ENCODE measurements at places on chromosomes 1 and 21.

DNA sequence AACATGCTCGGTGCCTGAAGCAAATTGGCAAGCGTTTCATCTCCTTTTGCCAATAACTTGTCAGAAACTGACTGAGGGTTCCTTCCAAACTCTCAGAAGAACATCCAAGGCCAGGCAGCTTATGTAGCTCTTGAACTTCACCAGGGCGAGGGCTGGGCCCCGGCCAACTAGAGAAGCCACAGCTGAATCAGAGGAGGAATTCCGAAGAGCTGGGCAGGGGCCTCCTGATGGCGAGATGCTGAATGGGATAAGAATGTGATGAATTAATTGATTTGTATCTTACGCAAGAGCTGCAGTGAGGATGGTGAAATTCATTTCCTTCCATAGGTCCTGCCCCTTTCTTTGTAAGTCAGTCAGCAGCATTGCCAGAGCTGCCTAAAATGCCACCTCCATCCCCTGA is 345.8 kb downstream of the KIF26B start:
- no peak for DNase-seq

GRCh38 chr1:204493145-204493983 is 1.2 kb downstream of the PIK3C2B start:
- DNase-seq = no peak

- DNase-seq = no peak
Measured at GRCh38 chr1:203663294-203663693, 36.7 kb downstream of the ATP2B4 start.

GRCh38 chr21:35204850-35205541 is 155.9 kb upstream of the RUNX1 start:
- DNase-seq = no peak

DNA sequence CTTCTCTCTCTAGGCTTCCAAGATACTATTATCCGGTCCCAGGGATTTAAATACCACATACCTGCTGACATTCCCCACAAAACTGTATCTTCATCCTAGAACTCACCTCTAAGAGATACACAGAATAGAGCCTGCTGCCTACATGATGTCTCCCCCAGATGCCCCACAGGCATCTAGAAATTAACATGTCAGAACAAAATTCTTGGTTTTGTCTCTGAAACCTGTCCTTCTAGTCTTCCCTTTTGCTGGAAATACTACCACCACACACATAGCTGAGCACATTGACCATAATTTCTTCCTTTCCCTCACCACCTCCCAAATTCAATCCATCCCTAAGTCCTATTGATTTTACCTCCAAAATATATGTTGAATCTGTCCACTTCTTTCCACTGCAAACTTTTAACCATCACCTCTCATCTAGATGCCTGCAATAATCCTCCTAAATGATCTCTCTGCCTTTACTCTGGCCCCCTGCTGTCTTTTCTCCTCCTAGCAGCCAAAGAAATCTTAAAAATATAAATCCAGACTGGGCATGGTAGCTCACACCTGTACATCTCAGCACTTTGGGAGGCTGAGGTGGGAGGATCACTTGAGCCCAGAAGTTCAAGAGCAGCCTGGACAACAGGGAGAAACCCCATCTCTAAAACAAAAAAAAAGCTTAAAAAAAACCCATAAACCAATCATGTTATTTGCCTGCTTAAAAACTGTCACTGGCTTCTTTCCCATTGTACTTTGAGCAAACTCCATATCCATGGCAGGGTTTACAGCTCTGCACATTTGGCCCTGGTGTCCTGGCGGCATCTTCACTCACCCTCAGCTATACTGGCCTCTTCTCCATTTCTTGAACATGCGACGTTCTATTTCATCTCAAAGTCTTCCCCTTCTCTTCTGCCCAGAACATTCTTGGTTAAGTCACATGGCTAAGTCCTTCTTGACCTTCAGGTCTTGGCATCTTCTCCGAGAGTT is 6.2 kb upstream of the FAM76A start:
- DNase-seq = no peak

- no peak for DNase-seq
Measured at GRCh38 chr1:11484321-11484655, 5.3 kb downstream of the DISP3 start.

DNA sequence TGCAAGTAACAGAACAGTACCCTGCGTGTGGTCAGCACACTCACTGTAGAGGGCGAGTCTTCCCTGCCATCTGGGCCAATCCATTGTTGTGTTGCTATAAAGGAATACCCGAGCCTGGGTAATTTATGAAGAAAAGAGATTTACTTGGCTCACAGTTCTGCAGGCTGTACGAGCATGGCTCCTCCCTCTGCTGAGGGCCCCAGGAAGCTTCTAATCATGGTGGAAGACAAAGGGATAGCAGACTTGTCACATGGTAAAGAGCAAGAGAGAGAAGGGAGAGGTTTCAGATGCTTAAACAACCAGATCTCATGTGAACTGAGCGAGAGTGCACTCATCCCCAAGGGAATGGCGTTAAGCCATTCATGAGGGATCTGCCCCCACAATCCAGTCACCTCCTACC is 126.2 kb downstream of the CNIH3 start:
- no peak for DNase-seq

GRCh38 chr1:206655471-206655882 is 20.1 kb downstream of the DYRK3 start:
- DNase-seq = no peak

- DNase-seq = no peak
Measured at GRCh38 chr1:178094739-178095645, 1.1 kb downstream of the RASAL2 start.

- DNase-seq = no peak
Measured at GRCh38 chr1:178649582-178650350, 75.3 kb upstream of the RALGPS2 start.

DNA sequence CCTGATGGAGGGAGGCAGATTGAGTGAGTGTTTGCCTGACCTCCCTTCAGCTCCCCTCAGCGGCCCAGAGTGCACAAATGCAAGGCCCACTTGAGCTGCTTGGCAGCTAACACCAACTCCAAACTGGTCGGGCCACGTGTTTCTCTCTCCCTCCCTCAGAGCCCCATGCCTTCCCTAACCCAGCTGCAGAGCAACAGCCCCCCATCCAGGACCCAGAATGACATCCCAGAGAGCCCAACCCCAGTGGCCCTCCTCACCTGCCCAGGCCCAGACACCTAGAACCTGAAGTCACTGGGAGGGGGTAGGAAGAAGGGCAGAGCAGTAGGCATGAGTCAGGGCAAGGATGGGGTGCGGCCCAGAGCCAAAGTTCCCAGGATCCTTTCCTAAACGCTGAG is 789 bp upstream of the S100A14 start:
- no peak for DNase-seq

- no peak for DNase-seq
Measured at GRCh38 chr1:162177126-162177525, 107.6 kb downstream of the NOS1AP start.

- DNase-seq = no peak
Measured at GRCh38 chr1:201291916-201292315, 8.6 kb downstream of the PKP1 start.

- no peak for DNase-seq
Measured at GRCh38 chr1:32783851-32784250, 33.3 kb downstream of the YARS1 start.

DNA sequence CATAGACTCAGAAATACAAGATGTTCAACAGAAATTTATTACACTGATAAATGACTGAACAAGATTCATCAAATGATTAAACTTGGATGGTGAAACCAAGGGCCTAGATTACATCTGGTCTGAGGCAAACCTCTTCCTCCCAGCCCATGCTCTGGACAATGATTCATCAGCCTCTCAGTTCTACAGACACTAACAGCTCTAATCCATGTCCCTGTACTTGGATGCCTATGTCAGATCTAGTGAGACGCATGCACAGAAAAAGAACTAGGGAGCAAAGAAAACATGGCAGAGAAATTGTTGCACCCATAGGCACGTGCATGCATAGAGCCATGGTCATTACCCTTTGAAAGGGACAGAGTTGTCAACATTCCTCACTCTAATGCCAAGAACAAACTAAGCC is 250.1 kb downstream of the KCNH1 start:
- no peak for DNase-seq

GRCh38 chr1:92817986-92818764 is 13.7 kb upstream of the RPL5 start:
- DNase-seq = no peak

DNA sequence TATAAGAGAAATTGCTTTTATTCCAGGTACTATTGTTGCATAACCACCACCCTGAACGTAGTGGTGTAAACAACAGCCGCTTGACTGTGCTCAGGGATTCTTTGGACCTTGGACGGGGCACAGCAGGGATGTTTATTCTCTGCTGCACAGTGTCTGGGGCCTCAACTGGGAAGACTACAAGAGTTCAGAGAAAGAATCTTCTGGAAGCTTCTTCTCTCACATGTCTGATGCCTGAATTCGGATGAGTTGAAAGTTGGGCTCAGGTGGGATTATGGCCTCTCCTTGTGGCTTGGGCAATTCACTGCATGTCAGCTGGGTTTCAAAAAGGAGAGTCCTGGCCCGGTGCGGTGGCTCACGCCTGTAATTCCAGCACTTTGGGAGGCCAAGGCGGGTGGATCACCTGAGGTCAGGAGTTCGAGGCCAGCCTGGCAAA is 19.0 kb upstream of the SSBP3 start:
- DNase-seq = no peak

DNA sequence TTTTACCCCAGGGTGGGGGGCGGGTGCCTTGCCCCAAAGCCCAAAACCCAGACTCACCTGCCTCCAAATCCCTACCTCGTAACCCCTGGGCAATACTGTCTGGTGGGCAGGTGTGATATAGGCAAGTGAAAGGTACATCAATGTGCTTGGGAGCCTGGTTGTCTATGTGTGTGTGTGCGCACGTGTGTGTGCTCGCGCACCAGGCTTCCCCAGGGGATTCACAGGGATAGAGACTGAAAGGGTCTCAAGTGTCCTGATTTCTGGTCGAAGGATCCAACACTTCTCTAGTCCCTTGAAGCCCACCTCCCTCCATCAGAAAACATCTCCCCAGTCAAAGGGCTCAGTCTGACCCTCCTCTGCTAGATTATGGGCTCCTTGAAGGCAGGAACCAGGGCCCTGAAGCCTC is 28.9 kb upstream of the EPB41 start:
- DNase-seq = no peak

- DNase-seq = no peak
Measured at GRCh38 chr1:228011721-228012311, 5.0 kb downstream of the WNT3A start.

DNA sequence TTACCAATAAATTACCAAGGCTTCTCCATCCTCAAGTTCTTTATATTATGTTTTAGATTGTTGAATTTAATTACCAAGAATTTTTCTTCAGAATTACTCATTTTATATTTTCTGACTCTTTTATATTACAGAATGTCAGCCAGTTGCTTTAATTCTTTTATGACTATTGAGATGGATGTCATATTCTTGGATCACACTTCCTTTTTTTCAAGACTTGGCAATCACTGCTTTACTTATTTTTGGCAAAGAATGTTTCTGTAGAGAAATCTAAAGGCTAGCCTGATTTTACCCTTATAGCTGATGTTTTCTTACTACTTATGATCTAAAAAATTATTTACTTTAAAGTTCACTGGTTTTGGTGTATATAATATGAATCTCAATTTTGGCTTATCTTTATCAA is 721.1 kb upstream of the TMPRSS15 start:
- DNase-seq = no peak

DNA sequence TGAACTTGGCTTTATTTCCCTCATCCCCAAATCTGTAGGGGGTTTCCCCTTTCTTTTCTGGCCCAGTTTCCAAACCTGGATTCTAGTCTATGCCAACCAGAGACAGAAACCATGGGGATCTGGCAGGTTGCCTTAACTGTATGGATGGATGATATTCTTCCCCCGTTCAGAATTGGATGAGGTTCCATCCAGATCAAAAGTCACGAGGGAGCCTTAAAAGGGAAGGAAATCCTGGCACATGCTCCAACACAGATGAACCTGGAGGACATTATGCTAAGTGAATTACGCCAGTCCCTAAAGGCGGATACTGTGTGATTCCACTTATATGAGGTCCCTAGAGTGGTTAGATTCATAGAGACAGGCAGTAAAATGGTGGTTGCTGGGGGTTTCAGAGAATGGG is 124.4 kb downstream of the HUNK start:
- DNase-seq = no peak

DNA sequence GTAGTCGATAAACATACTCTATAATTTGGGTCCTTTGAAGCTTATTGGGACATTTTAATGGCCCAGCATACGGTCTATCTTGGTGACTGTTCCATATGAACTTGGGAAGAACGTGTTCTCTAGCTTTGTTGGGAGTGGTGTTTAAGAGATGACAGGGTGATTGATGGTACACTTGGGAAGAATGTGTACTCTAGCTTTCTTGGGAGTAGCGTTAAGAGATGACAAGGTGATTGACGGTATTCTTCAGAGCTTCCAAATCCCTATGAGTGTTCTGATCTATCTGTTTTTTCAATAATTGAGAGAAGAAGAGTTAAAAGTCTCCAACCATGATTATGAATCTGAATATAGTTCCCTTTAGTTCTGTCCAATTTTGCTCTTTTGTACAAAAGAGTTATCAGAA is 9.4 kb downstream of the NPHP4 start:
- no peak for DNase-seq

Data from stimulated activated CD4-positive, alpha-beta T cell treated with anti-CD3 and anti-CD28 coated beads, Interleukin-4, amount 100 ng/mL, for 48 hours (primary cell).